Stimulated activated CD4-positive, alpha-beta T cell treated with anti-CD3 and anti-CD28 coated beads, Interleukin-15, amount 100 ng/mL, for 1 hour (primary cell): ENCODE measurements at places on chromosomes 12 and 14.
A peak's percentile ranks its signal among the peaks of the same experiment; 100 is the strongest.

DNA sequence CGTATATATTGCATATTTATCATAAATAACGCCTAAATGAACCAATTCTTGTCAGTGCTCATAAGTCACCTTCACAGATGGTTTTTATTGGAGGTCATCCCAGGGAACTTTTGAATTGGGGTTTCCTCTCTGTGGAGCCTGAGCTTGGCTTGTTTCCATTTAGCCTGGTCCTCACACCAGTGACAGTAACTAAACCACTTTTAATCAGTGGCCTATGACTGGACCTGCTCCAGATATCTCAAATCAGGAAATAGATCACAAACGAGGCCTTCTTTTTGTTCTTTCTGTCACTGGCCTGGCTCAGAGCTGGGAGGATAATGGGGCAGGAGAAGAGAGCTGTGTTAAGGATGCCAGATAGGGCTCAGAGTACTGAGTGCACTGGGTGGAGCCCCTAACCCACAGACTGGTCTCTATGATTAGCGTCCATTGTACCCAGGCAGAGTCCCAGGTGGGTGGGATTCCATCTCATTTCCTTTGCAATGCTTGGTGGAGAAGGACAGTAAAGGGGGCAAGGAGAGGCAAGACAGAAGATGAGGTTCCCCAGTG lies 92.4 kb downstream of the NUAK1 start:
- DNase-seq: no peak

DNA sequence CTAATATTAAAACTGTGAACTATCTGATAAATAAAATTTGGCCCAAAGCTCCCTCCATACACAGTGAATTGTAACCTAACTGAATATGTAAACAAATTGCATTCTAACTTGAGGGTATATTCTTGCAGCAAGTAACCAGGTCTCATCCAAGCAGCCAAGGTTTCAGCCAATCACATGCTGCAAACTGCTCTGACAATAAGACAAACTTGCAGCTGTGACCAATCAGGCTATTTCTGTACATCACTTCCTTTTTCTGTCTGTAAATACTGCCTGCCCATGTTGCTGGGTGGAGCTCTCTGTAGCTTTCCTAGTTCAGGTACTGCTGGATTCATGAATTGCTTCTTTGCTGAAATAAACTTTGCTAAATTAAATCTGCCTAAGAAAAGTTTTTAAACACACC lies 499.0 kb downstream of the GALC start:
- no peak for DNase-seq

GRCh38 chr14:70882776-70883492 lies 24.3 kb upstream of the PCNX1 start:
- DNase-seq: no peak

DNA sequence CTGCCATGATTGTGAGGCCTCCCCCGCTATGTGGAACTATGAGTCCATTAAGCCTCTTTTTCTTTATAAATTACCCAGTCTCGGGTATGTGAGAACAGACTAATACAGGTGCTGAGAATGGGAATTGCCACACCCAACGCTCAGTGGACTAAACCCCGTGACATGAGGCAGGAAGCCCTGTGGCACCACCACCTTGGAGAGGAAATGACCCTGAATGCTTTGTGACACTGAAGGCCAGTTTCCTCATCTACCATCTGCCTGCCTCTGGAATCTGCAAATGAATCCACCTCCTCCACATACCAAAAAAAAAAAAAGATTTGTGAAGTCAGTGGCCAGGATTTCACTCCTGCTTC lies 41.6 kb downstream of the NT5DC3 start:
- no peak for DNase-seq

- DNase-seq: peak; percentile 71
Observed at GRCh38 chr14:68794130-68794850, 1.4 kb upstream of the ZFP36L1 start.

DNA sequence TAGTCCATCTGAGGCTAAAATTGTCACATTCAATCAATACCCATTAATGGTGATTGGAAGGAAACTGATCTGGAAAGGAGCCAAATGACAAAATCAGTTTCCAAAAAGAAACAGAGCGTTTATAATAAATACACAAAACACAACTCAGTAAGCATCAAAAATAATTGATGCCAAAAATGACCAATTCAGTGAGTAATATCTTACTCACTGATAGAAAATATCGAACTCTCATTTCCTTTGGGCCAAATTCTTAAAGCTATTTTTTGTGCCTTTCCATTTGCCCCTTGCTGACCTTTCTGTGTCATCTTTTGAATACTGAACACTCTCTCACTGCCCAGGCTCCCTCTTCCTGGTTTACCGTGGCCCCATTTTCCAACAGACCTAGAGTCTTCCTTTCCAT lies 22.5 kb upstream of the ATP2B1 start:
- DNase-seq: no peak

DNA sequence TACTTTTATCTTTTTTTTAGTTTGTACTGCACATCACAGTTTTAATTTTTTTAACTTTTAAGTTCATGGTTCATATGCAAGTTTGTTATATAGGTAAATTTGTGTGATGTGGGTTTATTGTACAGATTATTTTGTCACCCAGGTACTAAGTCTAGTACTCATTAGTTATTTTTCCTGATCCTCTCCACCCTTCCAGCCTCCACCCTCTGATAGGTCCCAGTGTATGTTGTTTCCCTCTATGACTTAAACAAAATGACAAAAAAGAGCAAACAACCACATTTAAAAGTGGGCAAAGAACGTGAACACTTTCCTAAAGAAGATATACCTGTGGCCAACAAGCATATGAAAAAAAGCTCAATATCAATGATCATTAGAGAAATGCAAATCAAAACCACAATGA lies 63.7 kb downstream of the GARIN6 start:
- no peak for DNase-seq

- DNase-seq: no peak
Observed at GRCh38 chr14:63777024-63777423, 49.2 kb upstream of the SGPP1 start.

GRCh38 chr12:119870457-119870856 lies 6.7 kb downstream of the CIT start:
- no peak for DNase-seq

DNA sequence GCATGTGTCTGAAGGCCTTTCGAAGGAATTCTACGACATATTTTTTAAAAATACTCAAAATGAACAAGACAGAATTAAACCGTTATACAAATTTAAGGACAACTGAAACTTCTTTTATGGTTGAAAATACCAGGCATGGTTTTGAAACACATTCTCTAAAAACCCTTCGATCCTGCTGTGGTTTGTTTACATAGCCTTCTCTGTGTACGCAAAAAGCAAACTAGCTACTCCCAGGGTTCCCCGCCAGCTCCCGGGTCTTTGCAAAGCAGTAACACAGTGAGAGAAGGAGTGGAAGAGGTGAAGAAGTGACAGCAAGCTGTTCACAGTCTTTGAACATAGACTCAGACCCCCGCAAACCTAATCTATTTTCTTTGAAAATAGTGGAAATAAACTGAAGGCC lies 2.2 kb upstream of the TC2N start:
- DNase-seq: no peak

DNA sequence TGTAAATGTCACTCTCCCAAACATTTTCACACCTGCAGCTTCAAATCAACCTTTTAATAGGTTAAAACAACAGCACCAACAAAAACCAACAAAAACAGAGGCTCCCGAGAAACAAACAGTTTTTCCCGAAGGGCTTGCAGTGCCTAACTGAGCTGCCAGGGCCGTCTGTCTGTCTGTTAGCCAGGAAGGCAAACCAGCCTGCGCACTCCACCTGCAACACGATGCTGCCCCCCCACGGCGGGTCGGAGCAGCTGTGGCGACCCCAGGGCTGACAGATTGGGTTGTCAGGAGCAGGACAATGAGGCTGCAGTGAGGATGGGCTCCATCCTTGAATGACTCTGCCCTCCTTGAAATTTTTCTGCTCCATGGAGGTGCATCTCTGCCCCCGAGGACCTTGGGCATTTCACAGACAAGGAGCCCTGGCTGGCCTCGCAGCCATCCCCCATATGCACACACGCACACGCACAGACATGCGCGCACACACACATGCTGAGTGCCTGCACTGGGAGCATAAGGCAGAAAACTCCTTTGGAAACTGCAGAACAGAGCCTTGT lies 2.6 kb downstream of the RTL1 start:
- DNase-seq: no peak

DNA sequence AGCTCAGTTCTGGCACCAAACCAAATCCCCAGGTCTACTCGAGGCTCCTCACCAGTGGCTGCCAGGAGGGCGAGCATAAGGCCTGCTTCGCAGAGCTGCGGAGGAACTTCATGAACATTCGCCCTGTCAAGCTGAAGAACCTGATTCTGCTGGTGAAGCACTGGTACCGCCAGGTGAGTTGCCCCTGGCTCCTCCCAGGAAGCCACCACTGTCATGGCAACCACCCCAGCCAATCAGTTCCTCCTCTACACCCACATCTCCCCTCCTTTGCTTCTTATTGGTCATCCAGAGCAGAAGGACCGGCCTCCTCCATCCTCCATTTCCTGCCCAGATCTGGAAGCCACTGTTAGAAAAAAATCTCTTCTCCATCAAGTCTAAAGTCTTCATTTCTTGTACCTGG lies 17.2 kb upstream of the OAS2 start:
- DNase-seq: no peak

DNA sequence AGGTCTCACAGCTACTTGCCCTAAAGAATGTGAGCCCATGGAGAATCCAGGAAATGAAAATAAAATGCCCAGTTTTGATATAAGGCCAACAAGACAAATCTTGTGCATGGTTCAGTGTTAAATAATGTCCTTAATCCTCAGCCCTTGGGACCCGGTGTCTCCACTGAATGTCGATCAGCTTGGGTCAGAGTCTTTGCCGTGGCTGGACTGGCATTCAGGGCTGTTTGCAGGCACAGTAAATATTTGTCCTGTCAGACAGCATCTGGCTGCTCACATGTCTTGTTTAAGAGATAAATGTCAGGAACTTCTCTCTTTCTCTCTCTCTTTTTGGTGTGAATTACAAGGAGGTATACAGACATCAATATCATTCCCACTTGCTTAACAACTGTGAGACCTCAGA lies 452.5 kb downstream of the FUT8 start:
- no peak for DNase-seq

DNA sequence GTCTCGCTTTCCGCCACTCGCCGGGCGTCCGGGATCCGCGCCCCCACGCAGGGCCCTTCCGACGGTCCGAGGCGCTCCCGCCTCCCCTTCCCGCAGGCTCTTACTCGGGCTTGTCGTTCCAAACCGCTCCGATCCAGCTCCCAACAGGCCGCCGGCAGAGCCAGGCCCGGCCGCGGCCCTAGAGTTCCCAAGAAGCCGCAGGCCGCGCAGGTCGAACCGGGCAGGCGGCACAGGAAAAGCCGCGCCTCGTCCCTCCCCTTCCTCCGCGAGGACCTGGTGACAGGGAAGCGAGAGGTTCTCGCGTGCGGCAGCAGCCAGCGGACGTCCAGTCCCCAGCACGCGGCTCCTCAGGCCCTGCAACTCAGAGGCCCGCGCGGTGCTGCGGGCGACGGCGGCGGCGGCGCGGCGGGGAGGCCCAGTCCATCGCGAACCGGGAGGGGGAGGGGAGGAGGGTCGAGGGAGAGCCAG lies 272 bp downstream of the HECTD1 start:
- no peak for DNase-seq

DNA sequence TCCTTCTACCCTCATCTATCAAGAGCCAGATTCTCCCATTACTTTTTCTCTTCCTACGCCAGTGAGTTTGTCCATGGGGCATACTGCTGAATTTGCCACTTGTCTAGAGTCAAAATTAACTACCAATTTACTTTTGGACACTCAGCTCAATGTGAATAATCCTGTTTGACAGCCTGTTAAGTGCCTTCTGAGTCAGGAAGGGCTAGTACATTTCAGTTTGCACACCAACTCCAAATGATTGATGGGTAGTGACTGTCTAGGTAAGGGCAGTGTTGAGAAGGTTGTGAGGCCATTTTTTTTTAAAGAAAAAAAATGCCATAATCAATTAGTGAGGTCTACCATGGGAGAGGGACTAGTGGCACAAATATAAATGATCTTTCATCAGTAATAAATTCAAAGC lies 21.8 kb upstream of the TRIM9 start:
- no peak for DNase-seq

DNA sequence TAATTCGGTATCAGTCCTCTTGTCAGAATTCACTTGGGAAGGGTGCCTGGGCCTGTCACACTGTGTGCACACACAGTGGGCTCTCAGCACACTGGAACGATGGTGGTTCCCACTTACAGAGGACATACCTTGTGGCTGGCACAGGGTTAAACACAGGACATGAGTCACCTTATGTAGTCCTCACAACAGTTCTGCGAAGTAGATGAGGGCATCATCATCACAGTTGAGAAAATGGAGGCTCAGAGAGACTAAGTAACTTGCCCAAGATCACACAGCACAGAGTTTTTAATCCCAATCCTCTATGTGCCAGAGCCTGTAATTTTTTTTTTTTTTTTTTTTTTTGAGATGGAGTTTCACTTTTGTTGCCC lies 90.7 kb downstream of the NINJ2 start:
- DNase-seq: no peak

- DNase-seq: no peak
Observed at GRCh38 chr14:75871181-75871880, 110.5 kb downstream of the TGFB3 start.

DNA sequence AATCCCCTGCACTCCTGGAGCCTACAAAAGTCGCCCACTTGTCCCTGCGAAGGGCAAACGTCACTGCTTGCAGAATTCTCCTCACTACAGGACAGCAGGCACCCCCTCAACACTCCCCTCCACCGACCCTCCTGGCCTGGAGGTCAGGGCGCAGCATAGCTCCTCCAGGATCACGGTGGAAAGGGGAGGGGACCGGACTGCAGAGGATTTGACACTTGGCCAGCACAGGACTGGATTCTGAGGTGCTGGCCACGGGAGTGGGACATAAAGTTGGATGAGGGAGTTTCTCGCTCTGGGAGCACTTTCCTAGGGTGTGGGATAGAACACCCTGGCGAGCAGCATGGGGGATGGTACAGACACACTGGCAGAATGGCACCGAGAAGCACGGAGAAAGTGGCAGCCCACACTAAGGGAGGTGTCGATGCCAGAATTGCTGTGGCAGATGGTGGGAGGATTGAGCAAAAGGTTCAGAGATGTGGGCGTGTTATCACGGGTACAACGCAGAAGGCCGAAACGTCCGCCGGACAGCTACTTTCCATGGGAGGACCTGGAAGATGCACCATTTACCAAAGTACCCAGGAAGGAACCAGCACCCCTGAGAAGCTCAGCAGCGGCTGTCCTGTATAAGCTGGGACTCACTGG lies 51.4 kb upstream of the DIO3 start:
- no peak for DNase-seq

GRCh38 chr14:32650665-32651064 lies 288.0 kb upstream of the NPAS3 start:
- DNase-seq: no peak

- no peak for DNase-seq
Observed at GRCh38 chr12:55666508-55666907, 29.8 kb downstream of the OR10P1 start.

GRCh38 chr12:851913-852312 lies 97.6 kb downstream of the RAD52 start:
- no peak for DNase-seq

- DNase-seq: no peak
Observed at GRCh38 chr12:54240971-54241588, 38.8 kb downstream of the CBX5 start.

- DNase-seq: no peak
Observed at GRCh38 chr14:65433646-65434045, 21.1 kb downstream of the FUT8 start.
